Lung microvascular endothelial cell (primary cell): ENCODE measurements at places on chromosomes 4 and X.

DNA sequence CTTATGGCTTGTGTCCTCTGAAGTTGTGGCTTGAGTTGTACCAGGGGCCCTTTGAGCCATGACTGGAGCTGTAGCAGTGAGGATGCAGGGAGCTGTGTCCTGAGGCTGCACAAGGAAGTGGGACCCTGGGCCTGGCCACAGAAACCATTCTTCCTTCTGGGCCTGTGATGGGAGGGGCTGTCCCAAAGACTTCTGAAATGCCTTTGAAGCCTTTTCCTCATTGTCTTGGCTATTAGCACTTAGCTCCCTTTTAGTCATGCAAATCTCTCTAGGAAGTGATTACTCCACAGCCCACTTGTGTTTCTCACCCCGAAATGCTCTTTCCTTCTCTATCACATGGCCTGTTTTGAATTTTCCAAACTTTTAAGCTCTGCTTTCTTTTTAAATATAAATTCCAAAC lies 92.4 kb downstream of the FHDC1 start:
- DNase-seq: no peak

- DNase-seq: no peak
Observed at GRCh38 chr4:53644607-53645006, 53.3 kb upstream of the LNX1 start.

- DNase-seq: peak; percentile 66
Observed at GRCh38 chr4:121736735-121737351, 28.1 kb downstream of the SMIM43 start.

- DNase-seq: no peak
Observed at GRCh38 chr4:38366997-38367396, 297.0 kb upstream of the KLF3 start.

DNA sequence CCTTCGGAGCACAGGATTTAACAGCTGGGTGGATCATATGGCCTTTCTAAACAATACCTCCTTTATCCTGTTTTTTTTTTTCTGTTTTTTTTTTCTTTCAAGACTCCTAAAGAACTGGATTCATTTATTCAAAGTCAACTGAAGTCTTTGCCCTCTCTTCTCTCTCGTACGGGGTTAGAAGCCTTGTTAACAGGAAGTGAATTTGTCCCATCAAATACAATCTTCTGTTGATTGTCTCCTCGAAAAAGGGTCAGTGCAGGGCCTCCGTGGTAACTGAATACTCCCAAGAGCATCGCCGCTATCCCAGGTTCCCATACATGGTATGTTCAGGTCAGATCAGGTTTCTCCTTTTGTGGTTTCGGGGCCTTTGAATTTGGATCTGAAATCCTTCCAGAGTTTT lies 1.8 kb upstream of the TMEM128 start:
- no peak for DNase-seq

DNA sequence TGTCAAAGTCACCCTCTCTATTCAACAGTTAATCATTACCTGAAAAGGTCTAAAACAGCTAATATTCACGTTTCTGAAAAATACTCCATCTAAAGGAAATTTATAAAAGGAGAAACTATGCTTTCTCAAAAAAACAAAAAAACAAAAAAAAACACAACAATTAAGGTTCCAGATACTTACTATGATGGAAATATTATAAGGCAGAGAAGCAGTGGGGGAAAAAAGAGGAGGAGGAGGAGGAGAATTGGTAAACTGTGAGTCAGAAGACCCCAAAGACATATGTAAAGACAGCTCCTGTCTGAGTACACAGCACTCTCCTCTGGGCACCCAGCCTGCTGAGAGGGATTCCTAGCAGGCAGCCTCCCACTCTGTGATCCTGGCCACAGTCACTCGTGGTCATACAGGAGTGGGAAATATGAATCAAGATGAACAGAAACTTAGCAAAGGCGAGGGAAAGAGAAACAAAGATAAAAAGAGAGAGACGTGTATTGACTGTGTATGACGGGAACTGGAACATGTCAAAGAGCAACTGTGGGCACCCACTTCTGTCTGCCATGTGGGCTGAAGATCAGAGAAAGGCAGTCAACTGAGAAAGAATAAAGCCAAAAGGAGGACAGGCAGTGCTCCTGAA lies 12.5 kb downstream of the KLHL15 start:
- no peak for DNase-seq

- no peak for DNase-seq
Observed at GRCh38 chr4:4824232-4824631, 35.2 kb upstream of the MSX1 start.

DNA sequence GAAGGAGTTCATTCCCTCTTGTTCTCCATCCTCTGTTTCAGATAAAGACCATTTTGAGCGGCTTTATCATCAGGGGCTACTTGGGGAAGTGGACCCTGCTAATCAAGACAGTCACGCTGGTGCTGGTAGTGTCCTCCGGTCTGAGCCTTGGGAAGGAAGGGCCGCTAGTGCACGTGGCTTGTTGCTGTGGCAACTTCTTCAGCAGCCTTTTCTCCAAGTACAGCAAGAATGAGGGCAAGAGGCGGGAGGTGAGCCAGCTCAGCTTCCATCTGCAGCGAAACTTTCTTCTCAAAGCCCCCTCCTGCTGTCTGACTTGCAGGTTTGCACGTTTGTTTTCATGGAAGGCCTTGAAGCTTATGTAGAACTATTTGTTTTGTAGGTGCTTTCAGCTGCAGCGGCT lies 49.5 kb downstream of the CLCN4 start:
- no peak for DNase-seq

GRCh38 chrX:49878128-49878833 lies 1.0 kb upstream of the USP27X start:
- DNase-seq: no peak

DNA sequence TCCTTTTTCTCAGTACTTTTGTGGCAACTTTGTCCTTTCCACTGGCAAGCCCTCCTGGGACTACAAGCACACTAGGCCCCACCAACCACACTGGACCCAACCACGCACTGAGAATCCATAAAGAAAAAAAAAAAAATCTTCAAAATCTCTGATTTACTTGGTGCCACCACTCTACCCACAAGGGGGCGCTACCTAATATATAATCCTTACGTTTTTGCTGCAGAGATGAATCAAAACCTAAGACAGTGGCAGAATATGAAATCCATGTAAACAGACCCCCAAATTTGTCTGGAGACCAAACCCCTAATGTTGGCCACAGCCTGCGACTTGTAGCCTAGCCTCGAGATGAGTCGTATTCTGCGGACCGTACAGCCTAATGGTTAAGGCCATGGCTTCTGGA lies 63.5 kb upstream of the ARHGAP36 start:
- DNase-seq: peak; percentile 21

GRCh38 chr4:113604955-113605354 lies 156.6 kb downstream of the CAMK2D start:
- DNase-seq: no peak

GRCh38 chr4:171742436-171742835 lies 70.8 kb upstream of the GALNTL6 start:
- DNase-seq: no peak
